ENCODE measurements at places on chromosomes 1 and 21.

DNA sequence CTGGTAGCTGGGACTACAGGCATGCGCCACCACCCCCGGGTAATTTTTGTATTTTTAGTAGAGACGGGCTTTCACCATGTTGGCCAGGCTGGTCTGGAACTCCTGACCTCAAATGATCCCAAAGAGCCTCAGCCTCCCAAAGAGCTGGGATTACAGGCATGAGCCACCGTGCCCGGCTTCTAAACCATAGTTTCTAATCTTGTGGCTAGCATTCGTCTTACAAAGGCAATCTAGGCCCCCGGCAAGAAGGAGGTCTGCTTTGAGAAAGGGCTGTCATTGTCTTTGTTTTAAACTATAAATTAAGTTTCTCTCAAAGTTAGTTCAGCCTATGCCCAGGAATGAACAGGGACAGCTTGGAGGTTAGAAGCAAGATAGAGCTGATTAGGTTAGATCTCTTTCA lies 10.3 kb upstream of the L1TD1 start:
- no peak for DNase-seq

DNA sequence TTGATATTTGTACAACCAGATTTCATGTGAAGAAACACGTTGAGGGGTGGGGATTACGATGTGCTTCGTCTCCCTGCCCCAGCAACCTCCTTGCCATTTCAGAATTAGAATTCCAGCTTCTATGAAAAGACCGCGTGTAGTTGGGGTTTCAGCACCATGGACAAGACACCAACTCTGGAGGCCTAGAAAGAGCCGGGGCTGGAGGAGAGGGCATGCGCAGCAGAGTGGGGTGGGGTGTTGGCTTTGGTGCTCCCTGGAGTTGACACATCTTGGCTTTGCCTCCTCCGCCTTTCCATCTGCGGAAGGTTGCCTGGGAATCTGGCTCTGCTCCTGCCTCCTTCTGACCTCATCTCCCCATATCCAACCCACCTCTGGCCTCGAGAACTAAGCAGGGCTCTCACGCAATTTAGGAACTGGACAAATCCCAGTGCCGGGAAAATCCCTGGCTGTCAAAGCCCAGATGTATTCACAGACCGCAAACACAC lies 11.8 kb downstream of the HTR6 start:
- DNase-seq, result no peak

DNA sequence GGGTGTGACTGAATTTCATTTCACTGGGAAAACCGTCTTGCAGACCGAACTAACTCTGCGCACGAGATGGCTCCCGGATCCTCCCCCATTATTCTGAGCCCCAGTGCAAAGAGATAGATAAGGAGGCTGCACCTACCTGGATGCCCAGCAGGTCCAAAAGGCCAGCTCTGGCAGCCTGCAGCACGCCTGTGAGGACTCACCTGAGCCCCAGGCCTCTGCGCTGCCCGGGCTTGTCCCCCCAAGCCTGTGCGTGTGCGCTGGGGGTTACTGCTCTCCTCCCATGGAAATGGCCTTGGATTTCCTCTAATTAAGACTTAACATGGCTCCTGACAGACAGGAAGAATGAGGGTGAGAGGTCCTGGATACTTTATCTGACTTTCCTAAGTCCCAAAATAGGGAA lies 83.4 kb downstream of the MDM4 start:
- DNase-seq, result no peak

- no peak for DNase-seq
Observed at GRCh38 chr1:230766318-230766717, 19.1 kb downstream of the CAPN9 start.

DNA sequence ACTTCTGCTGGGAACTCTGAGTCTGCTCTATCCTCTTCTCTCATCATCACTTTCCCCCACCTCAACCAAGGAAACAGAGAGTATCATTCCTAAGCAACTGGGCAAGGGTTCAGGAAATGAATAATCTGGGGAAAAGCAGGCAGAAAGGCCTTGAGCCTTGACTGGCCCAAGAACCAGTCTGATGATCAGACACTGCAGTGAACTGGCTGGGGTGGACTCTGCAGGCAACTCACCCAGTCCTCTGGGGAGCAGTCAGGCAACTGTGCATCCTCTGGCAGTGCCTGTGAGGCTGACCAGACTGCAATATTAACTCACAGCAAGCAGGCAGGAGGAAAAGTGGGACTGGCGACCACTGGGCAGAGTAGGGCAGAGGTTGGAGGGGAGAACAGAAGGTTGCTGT lies 991 bp downstream of the ANKRD35 start:
- DNase-seq, result no peak

- DNase-seq, result peak; percentile 96
Observed at GRCh38 chr1:243287652-243288051, 31.8 kb downstream of the SDCCAG8 start.

- DNase-seq, result no peak
Observed at GRCh38 chr1:101238031-101238628, 1.3 kb downstream of the S1PR1 start.

- DNase-seq, result no peak
Observed at GRCh38 chr1:159911326-159912070, 11.5 kb upstream of the CFAP45 start.

GRCh38 chr1:212458817-212459216 lies 26.1 kb downstream of the NENF start:
- no peak for DNase-seq

GRCh38 chr21:40752125-40752524 lies 94.8 kb downstream of the DSCAM start:
- no peak for DNase-seq

DNA sequence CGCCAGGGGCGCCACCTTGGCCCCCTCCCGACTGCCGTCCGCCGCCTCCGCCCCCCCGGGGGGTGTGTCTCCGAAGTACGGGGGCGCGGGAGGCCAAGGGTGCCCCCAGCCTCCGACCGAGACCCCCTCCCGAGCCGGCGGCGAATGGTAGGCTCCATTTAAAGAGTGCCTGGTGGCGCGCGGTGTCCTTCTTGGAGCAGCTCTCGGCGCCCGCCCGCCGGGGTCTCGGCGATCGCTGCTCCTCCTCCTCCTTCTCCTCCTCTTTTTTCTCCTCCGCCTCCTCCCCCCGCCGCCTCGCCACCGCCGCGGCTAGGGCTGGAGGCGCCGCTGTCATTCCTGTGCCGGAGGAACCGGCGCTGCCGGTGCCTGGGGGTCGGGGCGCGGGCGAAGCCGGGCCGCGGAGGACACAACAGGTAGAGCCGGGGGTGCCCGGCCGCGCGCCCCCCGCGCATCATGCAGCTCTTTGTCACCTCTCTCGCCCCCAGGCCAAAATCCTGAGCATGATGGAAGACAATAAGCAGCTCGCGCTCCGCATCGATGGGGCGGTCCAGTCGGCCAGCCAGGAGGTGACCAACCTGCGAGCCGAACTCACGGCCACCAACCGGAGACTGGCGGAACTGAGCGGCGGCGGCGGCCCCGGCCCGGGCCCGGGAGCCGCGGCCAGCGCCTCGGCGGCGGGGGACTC lies at the start of gene KAZN:
Gene KAZN (plus strand): TSS at position 188 of the 685 bp plus-strand sequence.
- no peak for DNase-seq

GRCh38 chr21:25490742-25491141 lies 116.5 kb downstream of the MRPL39 start:
- DNase-seq, result no peak

DNA sequence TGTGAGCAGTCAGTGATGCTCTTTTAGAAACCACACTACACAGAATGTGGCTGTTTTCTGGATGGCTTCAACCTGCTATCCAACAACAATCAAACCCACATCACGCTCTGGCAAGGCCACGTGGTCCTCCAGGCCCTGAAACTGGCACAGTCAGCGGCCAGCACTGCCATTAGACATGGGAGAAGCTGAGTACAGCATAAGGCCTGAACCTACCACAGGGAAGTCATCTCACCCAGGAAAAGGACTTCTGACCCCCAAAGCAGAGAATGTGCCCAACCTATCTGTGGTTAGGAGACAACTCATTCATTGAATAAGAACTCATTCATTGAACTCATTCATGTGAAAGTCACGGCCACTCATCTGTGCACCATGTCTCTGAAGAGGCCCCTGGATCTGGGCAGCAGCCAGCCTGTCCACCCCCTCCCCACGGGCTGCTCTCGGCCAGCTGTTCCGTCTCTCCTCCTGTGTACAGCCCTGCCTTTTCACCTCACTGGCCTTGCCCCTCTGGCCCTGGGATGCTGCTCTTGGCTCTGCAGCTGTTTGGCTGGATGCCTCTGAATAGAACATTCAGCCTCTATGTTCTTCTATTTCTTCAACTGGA lies 41.1 kb downstream of the C1orf198 start:
- no peak for DNase-seq

DNA sequence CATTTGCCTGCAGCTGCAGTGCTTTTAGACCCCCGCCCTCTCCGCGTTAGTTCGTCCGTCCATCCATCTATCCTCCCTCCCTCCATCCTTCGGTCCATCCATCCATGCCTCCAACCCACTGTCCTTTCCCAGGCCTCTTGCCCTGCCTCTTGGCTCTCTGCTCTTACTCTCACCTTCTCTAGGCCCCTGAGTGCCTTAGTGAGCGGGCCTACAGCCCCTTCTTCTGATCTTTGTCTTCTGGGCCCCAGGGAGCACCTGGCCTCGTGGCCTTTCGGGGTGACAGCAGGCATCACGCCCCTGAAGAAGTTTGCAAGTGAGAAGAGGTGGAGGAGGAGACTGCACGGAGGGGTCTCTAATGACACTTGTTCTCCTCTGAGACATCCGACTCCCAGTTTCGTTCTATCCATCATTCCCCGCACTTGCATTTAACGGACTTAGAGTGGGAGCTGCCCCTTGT lies 842 bp downstream of the ATXN7L2 start:
- no peak for DNase-seq

- no peak for DNase-seq
Observed at GRCh38 chr1:228317891-228318810, 88.5 kb downstream of the TRIM11 start.

- no peak for DNase-seq
Observed at GRCh38 chr21:31660259-31660565, 719 bp downstream of the SOD1 start.

GRCh38 chr21:45836268-45836655 lies 145.3 kb upstream of the COL6A1 start:
- no peak for DNase-seq

GRCh38 chr1:89407360-89407759 lies 43.5 kb downstream of the GBP6 start:
- DNase-seq, result no peak

- DNase-seq, result peak; percentile 81
Observed at GRCh38 chr1:16151196-16151994, 4.5 kb downstream of the EPHA2 start.

DNA sequence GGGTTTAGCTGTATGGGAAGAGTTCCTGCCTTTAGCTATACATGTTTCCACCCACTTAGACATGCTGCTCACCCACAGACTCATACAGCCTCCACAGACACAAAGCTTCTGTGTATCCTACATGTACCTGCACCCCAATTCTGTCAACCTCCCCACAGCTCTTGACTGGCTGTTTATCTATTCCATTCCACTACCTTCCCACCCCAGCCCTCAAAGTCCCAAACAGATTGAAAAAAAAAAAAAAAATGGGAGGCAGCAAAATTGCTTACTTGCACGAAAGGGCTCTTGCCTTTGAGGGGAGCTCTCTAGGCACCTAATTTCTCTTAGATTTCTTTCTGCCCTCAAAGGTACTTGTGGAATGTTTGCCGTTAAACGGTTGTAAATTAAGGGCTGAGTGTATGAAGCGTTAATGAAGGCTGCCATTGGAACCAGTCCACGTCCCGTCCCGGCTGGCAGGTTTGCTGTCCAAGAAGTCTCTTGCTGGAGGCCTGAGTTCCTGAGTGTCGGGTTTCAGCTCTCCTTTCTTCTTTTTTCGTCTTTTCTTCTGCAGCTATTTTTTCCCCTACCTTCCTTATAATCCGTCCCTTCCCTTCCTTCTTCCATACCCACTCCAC lies 43.6 kb downstream of the PBX1 start:
- DNase-seq, result no peak

DNA sequence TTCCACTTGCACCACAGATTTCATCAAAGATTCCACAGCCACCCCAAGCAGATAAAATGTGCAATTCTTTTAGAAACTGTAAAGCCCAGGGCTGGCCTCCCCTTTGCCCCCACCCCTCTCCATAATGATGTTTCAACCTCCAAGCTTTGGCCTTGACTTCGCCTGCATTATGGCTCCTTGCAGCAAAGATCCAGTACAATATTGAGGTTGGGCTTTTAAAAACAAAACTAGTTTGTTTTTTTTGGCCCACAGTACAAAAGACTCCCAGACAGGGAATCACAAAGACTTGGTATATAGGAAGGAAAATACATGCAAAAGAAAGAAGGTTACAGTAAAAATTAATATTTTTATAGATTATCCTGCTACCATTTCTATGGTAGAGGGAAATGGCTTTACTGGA lies 356.5 kb upstream of the PTBP2 start:
- peak; percentile 70 for DNase-seq

DNA sequence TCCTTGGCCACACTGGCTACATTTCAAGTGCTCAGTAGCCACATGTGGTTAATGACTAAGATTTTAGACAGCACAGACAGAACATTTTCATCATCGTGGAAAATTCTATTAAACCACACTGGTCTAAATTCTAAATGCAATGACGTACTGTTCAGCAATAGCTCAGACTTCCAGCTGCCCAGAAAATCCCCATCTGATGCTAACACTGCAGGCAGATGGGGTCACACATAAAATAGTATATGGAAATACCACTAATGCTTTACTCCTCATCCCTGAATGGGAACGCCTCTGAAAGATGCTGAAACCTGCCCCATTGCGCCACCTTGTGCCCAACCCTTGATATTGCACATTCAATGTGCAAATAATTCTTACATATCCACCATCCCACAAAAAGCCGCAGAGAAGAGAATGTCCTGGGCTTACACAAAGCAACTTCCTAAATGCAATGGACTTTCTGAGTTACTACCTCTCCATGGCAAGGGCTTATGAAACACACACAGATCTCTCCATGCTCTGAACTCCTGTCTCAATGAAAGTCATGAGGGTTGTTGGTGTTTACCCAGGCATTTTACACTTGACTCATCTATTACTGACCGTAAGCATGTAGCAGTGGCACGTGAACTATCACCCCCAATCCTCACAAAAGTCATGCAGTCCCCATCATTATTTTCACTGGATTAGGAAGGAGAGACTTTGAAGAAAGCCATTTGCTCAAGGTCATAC lies 20.3 kb upstream of the SLC5A9 start:
- peak; percentile 42 for DNase-seq

DNA sequence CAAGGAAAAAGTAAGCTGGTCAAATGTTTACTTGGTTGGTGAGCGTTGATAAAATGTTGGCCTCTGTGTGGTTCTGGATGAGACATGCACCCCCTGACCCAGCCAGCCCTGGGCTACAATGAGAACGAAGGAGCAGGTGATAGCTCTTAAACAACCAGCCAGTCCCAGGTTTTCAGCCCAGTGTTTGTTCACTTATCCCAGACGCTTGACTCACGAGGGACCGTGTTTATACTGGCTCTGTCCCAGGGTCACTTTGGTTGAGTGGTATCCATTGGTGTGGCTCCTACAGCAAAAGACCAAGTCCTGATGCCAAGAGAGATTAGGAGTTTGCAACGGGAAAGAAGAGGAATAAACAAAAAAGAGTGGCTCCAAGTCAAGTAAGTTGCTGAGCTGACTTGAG lies 86.9 kb downstream of the KCNJ15 start:
- DNase-seq, result peak; percentile 80

GRCh38 chr1:185864889-185865517 lies 130.8 kb downstream of the HMCN1 start:
- DNase-seq, result peak; percentile 15
